Right ventricle myocardium superior (tissue), 1 donor: ENCODE measurements at places on chromosomes 11 and 22. TPM values are rescaled to one million over a fixed set of nuclear protein-coding genes. Genes with fewer than 3 reads are reported as not detected.

C22orf31 gene
- not detected for total RNA-seq

BARX2 gene
- not detected for total RNA-seq

- DNase-seq, result no peak
Observed at GRCh38 chr22:47257566-47257965, 495.1 kb downstream of the TBC1D22A start.

DNA sequence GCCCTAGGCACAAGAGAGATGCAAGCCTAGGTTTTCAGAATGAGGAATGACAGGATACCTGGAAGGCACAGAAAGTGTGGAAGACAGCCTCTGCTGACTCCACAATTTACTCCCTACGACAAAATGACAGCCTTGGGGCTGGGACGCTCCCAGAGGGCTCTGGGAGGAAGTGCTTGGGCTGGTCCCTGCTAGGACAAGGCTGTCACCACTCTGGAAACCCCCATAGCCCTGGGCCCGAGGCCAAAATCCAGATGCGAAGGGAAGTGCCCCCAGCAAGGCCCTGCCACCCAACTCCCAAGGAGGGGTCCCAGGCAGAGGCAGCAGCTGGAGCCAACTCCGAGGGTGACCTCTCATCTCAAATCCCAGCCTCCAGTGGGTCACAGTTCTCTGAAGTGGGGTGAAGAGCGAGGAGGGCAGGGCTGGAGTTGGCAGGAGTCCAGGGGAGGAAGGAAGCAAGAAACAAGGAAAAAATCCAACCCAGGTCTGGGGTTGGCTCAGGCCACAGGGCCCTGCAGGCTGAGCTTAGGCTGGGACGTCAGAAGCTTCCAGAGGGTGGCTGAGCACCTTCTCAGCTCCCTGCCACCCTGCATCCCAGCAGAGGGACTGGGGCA lies 6.3 kb upstream of the CDC42EP2 start:
- DNase-seq, result peak; percentile 70

- DNase-seq, result no peak
Observed at GRCh38 chr11:128902515-128903066, 11.4 kb downstream of the KCNJ5 start.

DNA sequence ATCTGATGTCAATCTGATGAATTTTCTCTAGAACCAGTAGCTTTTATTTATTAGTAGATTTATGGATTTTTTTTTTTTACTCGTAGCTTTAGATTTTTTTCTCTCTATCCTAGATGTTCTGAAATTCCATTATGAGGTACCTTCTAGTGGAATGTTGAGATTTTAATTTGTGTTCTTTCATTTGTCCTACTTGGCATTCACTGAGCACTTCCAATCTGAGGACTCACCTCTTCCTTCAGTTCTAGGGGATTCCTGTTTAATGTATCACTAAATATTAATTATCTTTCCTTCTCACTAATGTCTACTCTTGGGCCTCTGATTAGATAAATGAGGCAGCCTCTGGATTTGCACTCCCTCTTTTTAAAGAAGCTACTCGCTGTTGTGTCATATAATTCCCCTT lies 40.2 kb upstream of the WNT7B start:
- no peak for DNase-seq

TUB gene
- total RNA-seq, result 20.5 TPM

NAALADL1 gene
- total RNA-seq, result 3.1 TPM

- no peak for DNase-seq
Observed at GRCh38 chr22:50253046-50253915, 2.2 kb upstream of the HDAC10 start.

OR4D5 gene
- not detected for total RNA-seq

DNA sequence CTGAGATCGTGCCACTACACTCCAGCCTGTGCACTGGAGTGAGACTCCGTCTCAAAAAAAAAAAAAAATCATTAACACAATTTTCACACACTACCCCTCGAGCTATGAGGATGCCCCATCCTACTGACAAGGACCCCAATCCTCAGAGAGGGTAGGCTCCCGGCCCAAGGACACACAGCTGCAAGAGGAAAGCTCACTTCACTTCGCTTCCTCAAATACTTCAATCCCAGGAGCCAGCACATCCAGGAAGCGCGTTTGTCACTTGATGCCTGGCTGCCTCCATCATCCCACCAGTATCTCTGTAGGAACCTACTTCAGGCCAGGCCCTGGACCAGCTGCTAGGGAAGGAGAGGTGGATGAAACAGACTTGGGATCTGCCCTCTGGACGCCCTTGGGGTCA lies 144.0 kb downstream of the CRYBB2 start:
- peak; percentile 6 for DNase-seq

RTN4RL2 gene
- total RNA-seq, result 1.9 TPM

DNA sequence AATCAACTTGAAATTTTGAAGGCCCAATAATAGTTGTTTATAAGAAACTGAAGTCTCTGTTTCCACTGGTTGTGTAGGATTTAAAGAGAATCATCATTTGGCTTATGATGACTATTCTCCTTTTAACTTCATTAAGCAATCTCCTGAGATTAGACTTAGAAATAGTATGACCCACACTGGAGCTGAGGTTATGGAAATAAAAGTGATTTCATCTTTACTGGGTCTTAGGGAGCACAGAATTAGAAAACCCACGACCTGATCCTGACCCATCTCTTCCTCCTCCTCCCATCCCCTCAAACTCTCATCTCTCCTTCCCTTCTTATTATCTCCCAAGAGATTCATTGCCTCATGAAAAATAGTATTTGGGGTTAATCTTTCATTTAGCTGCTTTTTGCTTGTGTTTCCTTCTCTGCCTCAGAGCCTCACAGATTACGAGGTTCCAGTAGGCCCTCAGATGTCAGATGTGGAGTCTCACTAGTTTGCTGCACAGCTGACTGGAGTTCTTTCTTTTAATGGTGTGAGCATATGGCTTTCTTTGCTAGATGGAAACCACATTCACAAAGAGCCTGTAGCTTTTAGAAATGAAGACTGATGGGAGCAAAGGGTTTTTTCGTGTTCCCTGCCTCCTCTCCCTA lies 85.0 kb downstream of the ALX4 start:
- no peak for DNase-seq

DNA sequence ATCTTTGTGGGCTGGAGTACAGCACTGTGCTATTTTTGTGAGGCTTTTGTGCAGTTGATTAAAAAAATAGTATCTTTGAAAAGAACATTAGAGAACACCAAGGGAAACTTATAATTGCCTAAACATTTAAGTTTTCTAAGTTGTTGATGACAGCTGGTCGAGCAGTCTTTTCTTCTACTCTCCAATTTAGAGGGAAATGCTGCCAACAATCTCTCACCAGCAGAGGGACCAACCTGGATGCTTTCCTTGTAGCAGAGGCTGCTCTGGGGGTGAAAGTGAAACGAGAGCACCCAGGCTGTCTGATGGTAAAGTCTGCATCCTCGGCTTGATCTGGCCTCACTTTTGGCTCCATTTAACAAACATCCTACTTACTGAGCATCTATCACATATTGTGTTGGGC lies 1286.5 kb upstream of the TENM4 start:
- no peak for DNase-seq

- DNase-seq, result peak; percentile 75
Observed at GRCh38 chr11:128772814-128773213, 78.9 kb downstream of the FLI1 start.

- DNase-seq, result peak; percentile 93
Observed at GRCh38 chr11:12680246-12680939, 6.2 kb downstream of the TEAD1 start.

DNA sequence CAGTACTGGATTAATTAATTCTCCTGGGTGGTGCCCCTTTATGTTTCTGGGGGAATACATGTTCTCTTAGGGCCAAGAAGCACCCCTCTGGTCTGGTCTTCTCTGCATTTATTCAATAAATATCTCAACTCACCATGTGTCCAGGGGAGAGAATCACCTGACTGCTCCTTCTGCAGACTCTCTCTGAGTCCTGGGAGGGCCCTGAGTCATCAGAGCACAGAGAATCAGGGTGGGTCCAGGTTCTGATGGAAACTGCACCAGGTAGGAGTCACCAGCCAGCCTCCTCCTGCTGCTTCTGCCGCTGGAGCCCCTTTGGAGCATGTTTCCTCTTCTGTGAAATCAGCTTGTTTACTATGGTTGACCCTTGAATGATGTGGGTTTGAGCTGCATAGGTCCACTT lies 107.7 kb upstream of the PLET1 start:
- DNase-seq, result no peak

- DNase-seq, result peak; percentile 91
Observed at GRCh38 chr22:35467681-35468434, 67.9 kb downstream of the MCM5 start.

MIOX gene
- not detected for total RNA-seq

GRCh38 chr11:110077831-110078325 lies 15.3 kb upstream of the ZC3H12C start:
- DNase-seq, result no peak

GRCh38 chr11:57639321-57640067 lies 10.2 kb downstream of the YPEL4 start:
- DNase-seq, result no peak

GRCh38 chr11:64935359-64936081 lies at the start of gene GPHA2:
Gene GPHA2, minus strand, starts transcription at chr11:64935893. Its CDS starts 433 bp downstream, at chr11:64935460.
- DNase-seq, result no peak

DNA sequence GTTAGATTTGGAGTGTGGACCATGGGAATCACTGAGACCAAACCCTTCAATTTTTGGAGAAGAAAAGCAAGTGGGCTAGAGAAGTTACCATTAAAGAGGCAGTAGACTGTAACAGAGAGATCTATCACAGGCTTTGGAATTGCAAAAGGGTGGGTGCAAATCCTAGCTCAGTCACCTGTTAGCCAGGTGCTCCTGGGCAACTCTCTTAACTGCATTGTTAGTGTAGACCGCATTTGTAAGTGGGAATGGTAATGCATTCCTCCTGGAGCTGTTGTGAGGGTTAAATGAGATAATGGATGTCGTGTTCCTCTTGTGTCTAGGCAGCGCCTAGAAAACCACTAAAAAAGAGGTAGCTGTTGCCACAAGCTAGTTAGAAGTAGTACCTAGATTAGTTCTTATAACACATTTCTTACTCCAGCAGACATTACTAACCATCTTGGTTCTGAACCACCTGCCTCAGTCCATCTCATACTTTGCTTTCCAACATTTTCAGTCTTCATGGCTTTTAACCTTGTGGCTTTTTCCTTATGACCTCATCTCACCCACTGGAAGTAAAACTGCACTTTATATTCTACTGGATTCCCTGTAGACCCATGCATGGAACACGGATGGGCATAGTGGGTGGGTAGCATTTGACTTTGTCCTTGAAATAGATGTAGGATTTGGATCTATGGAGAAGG lies 153.0 kb downstream of the HIPK3 start:
- DNase-seq, result no peak

DNA sequence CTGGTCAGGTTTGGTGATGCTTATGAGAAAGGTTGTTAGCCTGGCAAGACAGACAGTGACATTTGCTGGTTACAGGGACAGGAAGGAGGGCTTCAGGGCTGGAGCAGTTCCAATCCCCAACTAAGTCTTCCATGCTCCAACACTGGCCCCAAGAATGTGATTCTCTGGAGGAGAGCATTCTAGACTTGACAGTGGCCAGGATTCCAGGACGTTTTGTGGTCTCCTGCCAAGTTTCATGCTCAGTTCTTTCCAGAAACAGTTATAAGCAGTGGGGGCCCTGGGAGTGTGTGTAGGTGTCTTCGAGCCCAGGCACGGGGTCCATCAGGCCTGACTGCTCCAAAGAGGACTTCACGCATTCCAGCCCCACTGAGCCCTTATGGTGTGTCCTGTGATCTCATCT lies 8.9 kb upstream of the GRK3 start:
- DNase-seq, result no peak

- no peak for DNase-seq
Observed at GRCh38 chr11:108743851-108744250, 79.0 kb downstream of the DDX10 start.

DNA sequence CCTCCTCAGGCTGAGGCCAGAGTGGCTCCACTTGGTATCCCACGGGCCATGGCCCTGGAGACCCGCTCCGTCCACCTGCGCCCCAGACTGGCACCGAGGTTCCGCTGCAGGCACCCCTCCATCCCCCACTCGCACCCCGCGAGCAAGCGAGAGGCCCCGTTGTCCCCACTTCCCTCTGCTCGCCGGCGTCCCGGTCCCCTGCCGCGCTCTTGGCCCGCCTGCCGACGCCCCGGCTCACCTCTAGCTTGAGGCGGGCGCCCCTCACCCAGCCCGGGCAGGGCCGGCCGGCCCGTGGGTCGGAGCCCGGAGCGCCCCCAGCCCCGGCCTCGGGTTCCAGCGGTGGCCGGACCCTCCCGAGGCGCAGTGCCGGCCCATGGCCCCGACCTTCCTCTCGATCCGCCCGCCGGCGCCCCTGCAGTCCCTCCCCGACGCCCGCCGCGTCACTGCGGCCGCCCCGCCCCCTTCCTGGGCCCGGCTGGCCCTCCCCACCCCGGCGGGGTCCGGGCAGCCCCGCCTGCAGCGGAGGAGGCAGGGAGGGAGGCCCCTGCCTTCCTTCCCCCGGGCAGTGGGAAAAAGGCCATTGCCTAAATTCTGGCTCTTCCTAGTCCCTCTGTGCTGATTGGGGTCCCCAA lies at the start of gene PITPNM1:
PITPNM1 (minus strand) TSS at position 414 of the 632 bp plus-strand sequence. CDS start 1,183 bp downstream, outside the sequence.
- peak; percentile 88 for DNase-seq

DNA sequence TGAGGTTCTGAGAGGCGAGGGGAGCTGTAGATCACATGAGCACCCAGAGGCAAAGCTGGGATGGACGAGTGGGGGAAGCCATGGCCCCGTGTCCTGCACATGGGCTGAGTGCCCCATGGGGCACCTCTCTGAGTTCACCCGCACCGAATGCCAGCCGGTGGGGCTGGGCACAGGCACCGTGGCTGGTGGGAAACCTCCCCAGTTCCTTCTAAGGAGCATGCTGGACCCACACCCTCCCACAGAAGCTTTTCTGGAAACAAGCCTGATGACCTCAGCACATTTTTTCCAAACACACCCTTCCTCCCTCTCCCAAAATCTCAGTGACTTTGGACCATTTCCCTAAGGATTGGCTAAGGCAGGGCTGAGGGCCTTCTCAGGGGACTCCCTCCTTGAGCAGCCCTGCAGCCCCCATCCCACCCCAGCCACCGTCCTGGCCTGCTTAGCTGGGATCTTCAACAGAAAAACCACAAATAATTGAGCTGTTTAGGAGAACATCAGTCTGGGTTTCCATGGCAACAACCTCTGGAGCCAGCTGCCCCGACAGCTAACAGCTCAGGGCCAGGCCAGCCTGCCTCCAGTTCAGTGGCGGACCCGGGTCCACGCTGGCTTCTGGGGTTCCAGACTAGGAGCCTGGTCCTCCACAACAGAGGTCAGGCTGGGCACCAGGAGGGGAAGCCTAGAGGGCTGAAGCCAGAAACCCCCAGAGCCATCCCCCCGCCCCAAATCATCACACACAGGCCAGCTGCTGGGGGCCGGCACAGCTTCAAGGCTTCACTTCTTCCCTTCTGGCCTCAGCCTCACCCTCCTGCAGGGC lies 18.1 kb upstream of the LINC01488 start:
- peak; percentile 70 for DNase-seq

FANCF gene
- total RNA-seq, result 4.1 TPM

DNA sequence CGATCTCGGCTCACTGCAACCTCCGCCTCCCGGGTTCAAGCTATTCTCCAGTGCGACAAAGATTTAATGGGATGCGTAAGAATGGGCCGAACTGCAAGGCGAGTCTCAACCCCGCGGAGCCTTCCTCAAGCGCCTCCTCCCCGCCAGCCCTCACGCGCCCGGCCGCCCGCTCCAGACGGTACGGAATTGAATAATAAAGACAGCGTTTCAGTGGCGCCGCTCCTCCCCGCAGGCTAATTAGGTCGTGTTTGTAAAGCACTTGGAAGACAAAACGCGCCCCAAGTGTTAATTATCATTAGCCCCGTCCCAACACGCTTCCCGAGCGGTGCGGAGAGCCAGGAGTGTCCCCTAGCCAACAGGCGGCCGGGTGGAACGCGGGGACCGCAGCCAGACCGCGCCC lies 192.0 kb downstream of the BUD13 start:
- DNase-seq, result no peak

MMP13 gene
- total RNA-seq, result not detected

- no peak for DNase-seq
Observed at GRCh38 chr11:92838759-92839310, 130.6 kb upstream of the MTNR1B start.
